Urothelium cell line (cell line): ENCODE measurements at places on chromosomes 4 and X.

DNA sequence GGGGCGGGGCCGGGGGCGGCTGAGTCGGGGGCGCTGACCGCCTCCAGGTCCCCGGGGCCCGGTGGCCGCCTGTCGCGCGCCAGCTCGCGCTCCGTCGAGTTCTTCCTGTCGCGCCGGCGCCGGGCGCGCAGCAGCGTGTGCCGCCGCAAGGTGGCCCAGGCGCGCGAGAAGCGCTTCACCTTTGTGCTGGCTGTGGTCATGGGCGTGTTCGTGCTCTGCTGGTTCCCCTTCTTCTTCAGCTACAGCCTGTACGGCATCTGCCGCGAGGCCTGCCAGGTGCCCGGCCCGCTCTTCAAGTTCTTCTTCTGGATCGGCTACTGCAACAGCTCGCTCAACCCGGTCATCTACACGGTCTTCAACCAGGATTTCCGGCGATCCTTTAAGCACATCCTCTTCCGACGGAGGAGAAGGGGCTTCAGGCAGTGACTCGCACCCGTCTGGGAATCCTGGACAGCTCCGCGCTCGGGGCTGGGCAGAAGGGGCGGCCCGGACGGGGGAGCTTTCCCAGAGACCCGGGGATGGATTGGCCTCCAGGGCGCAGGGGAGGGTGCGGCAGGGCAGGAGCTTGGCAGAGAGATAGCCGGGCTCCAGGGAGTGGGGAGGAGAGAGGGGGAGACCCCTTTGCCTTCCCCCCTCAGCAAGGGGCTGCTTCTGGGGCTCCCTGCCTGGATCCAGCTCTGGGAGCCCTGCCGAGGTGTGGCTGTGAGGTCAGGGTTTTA is 1.5 kb downstream of the ADRA2C start:
- DNase-seq, result no peak

- no peak for DNase-seq
Measured at GRCh38 chrX:85611926-85612325, 232.5 kb upstream of the POF1B start.

DNA sequence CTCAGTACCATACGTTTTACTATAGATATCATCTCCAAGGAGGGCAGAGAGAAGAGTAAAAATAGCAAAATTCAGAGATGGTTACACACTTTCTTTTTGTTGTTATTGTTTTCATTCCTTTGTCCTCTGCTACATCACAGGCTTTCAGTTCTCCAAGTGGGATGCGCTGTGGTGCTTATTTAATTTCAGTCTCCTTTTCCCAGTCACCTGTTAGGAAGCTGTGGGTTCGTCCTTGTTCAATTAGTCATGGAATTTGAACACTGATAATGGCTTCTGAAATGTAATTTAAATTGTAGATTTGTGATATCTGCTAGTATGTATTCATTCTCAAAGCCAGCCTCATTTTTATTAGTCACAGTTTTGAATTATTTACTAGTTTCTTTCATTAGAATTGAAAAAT is 38.8 kb upstream of the DHRSX start:
- no peak for DNase-seq

- no peak for DNase-seq
Measured at GRCh38 chr4:93384241-93384640, 444.3 kb upstream of the ATOH1 start.
